ENCODE measurements at places on chromosomes 13 and 19.
A peak's percentile ranks its signal among the peaks of the same experiment; 100 is the strongest.

DNA sequence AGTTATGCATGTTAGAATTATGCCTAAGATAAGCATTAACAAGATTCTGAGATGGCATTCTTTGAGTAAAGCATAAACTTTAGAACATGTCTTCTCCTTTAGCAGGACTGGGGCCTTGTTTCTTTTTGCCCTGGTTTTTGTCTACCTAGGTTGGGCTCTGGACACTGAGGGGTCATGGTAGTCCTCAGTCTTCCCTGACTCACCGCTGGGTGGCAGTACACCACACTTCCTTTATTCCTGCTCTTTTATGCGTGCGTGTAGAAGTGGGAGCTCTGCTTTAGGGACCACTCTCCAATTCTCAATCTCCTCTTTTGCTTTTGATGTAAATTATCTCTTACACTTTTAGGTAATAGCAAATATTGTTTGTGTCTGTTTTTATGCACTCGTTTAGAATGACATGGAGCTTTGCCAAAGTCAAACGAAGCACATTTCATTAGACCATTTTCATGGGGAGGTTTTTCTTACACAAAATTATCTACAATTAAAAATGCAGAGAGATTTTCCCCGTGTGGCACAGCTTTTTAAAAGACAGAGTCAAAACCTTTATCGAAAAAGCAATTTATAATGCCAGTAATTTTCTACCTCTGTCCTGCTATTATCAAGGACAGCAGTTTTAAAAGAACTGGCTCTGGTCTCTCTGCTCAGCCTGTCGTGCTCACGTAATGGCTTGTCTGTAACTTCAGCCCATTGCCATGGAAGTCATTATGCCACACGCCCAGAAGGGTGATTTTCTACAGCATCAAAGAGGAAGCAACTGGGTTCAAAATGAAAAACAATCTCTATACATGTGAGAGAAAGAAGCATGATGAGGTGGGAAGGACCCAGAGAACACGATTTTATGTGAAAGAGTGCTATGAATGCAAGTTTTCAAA is 413.9 kb downstream of the COG6 start:
- peak; percentile 88 for DNase-seq

DNA sequence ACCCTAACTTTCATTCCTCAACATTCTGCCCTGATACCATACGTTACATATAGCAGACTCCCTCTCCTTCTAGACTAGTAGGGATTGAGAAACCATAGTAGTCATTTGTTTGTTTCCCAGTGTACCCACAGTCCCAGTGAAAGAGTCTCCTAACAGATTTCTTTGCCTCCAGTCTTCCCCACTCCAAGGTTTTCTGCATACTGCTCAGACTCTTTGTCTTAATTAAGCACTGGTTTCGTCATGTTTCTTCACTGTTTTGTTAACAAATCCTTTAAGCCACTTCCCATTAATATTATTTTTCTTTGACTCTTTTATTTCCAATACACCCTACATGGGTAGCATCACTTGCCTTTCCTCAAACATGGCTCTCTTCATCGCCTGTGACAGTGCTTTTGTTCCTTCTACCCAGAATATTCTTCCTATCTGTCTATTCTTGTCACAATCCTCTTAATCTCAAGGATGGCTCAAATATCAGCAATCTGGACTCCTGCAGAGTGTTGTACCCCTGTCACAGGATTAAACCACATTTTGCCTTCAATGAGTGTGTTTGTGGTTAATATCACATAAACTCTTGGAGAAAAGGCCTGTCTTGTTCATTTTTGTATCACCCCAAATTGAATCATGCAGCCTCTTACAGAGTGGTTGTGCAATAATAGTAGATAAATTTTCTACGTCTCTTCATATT is 92.7 kb upstream of the KLF12 start:
- no peak for DNase-seq

DNA sequence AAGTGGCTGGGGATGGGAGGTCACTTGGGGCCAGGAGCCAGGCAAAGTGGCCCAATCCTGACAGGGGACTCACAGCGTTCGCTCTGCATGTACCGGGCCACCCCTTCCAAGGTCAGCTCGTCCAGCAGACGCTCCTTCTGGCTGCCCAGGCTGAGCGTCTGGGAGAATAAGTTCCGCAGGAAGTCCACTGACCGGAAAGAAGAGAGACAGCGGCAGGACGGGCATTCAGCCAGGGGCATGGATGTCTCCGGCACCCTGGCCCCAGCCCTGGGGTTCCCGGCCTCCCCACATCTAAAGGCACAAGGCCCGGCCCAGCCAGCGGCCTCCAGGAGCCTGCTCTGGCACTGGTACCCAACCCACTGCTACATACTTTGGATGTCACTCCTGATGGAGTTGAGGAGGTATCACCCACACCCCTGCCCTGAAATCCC is 6.1 kb downstream of the SIRT2 start:
- DNase-seq: no peak

- DNase-seq: no peak
Observed at GRCh38 chr19:6313398-6313969, 19.9 kb downstream of the ACER1 start.

DNA sequence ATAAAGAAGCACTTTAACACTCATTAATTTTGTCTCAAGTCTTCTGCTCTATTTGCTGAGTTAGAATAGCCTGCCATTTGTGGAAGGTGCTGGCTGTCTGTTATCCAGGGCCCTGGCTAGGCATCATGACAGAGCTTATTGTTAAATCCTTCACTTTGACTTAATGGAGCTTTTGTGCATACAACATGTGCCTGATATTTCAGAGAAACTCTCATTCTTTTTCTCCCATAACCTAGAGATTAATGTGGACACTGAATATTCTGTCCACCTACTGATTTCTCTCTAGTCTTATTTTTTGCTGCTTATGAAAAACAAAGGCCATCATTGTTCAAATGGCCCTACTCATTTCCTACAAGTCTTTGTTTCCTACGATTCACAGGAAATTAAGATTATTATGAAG is 383.1 kb upstream of the HTR2A start:
- no peak for DNase-seq

- DNase-seq: no peak
Observed at GRCh38 chr19:36110487-36111199, at the start of gene OVOL3. Gene OVOL3, plus strand, starts transcription at chr19:36111143. Its CDS starts 60 bp downstream, at chr19:36111203.

- DNase-seq: no peak
Observed at GRCh38 chr19:7391218-7391670, 42.5 kb downstream of the ARHGEF18 start.

DNA sequence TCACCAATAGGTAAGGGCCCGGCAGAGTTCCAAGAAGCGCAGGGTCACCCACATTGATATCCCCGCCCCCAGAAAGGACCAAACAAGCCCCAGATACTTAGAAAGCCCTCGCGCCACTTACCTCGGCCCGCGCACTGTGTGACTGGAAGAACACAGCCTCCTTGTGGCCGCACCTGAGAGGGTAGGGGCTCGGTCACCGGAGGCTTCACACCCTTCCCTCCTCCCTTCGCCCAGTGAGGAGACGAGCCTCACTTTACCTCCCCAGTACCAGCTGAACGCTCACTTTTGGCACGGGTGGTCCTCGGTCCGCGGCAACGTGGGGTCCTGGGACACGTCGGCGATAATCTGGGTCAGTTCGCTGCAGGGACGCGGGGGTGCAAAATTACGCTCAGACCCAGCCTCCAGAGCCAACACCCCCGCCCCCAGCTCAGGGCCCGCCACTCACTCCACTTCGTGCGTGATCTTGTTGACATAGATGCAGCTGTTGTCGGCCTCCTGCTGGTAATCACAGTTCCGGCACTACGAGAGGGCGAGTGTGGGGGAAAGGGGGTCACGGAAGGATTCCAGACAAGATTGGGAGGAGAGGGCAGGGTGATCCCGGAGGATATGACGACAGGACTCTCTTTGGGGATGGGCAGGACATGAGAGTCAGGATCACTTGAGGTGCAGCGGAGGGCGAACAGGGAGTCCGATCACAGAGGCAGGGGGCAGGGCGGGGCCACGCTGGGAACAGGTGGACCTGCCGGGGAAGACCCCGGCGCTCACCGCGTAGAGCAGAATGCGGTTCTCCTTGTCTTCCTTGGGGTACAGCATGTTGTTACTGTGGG is 568 bp downstream of the POLR2I start:
- peak; percentile 51 for DNase-seq

GRCh38 chr13:110475550-110476219 is 85.8 kb downstream of the RAB20 start:
- DNase-seq: no peak

GRCh38 chr13:108155185-108156106 is 59.9 kb downstream of the LIG4 start:
- DNase-seq: peak; percentile 71

- DNase-seq: no peak
Observed at GRCh38 chr13:54593504-54593903, 1564.9 kb downstream of the OLFM4 start.

DNA sequence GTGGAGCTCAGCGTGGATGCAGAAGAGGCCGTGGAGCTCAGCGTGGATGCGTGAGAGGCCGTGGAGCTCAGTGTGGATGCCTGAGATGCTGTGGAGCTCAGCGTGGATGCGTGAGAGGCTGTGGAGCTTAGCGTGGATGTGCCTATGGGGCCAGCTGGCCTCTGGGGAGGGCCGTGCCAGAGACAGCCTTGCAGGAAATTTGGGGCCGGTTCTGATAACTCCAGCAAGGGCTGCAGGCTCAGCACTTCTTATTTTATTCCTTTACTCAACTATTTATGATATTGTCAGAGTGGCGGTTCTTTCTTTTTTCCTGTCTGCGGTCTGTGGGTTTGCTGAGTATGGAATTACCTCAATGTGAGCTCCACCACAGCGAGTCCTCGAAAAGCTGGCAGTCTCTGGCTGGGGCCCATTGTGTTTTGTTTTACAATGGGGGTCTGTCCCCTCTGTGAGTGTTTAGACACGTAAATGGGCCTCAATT is 17.8 kb upstream of the TMEM255B start:
- DNase-seq: no peak

GRCh38 chr19:7733376-7733775 is 1.5 kb upstream of the CLEC4G start:
- no peak for DNase-seq
